ENCODE measurements at places on chromosomes 11 and 22.
A peak's percentile ranks its signal among the peaks of the same experiment; 100 is the strongest.

- DNase-seq, result no peak
These were observed 142.8 kb upstream of the B3GAT1 start for GRCh38 chr11:134554861-134555260.

GRCh38 chr11:47406896-47407745, 1.3 kb upstream of the SLC39A13 start:
- no peak for DNase-seq

GRCh38 chr22:26660961-26661578, 3.7 kb downstream of the MIAT start:
- DNase-seq, result no peak

DNA sequence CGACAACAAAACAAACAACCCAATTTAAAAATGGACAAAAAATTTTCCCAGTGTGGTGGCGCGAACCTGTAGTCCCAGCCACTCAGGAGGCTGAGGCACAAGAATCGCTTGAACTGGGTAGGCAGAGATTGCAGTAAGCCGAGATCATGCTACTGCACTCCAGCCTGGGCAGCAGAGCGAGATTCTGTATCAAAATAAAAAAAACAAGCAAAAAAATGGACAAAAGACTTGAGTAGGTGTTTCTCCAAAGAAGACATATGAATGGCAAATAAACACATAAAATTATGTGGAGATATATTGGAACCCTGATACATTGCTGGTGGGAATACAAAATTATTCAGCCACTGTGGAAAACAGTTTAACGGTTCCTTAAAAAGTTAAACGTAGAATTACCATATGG, 27.4 kb upstream of the MAPK1 start:
- DNase-seq, result no peak

- DNase-seq, result no peak
These were observed 12.2 kb upstream of the TMEM184B start for GRCh38 chr22:38285018-38285417.

GRCh38 chr22:28674121-28674563, 5.5 kb downstream of the TTC28 start:
- DNase-seq, result no peak

GRCh38 chr11:130674686-130675308, 226.4 kb downstream of the ADAMTS15 start:
- DNase-seq, result no peak

DNA sequence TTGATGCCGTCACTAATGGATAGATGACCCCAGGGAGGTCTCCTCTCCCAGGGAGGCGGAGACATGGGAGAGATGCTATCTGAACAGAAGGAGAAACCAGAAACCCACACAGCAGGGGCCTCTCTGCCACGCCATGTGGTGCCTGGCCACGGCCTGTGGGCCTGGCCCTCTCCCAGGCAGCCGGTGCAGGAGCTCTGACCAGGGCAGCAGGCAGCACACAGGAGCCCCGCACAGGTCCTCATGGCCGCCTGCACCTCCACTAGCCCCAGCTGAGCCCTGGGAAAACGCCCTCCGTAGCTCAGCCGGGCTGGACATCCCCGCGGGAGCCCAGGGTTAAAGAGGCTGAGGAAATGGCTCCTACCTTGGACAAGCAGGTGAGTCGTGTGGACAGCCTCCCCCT, 19.8 kb downstream of the IGSF9B start:
- no peak for DNase-seq

GRCh38 chr11:8031248-8032115, 44.3 kb downstream of the EIF3F start:
- no peak for DNase-seq

DNA sequence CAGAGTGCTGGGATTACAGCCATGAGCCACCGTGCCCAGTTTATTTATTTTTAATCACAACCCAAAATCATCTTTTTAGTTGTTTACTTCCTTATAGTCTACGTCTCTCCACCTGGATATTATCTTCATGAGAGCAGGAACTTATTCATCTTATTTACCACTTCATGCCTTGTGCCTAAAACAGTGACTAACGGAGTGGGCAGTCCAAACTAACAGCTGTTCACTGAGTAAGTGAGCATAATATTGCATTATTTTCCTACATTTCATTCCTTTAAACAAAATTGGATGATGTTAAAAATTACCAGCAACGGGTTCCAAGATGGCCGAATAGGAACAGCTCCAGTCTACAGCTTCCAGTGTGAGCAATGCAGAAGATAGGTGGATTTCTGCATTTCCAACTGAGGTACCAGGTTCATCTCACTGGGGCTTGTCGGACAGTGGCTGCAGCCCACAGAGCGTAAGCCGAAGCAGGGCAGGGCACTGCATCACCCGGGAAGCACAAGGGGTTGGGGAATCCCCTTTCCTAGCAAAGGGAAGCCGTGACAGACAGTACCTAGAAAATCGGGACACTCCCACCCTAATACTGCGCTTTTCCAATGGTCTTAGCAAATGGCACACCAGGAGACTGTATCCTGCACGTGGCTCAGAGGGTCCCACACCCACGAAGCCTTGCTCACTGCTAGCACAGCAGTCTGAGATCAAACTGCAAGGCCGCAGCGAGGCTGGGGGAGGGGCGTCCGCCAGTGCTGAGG, 14.1 kb downstream of the TMEM123 start:
- no peak for DNase-seq

GRCh38 chr11:94923004-94923334, 50.4 kb downstream of the CWC15 start:
- no peak for DNase-seq

GRCh38 chr11:117180661-117181585, 2.4 kb downstream of the SIDT2 start:
- peak; percentile 65 for DNase-seq

GRCh38 chr11:61713464-61713863, 33.3 kb downstream of the DAGLA start:
- no peak for DNase-seq

- DNase-seq, result no peak
These were observed 21.6 kb upstream of the RFPL2 start for GRCh38 chr22:32226326-32227104.

Measured in fibroblast of the conjunctiva (primary cell).